Inflammatory macrophage (primary cell): ENCODE measurements at places on chromosomes 7 and 10.

- no peak for DNase-seq
Measured at GRCh38 chr7:148866362-148866761, 17.7 kb downstream of the EZH2 start.

GRCh38 chr10:29617880-29618340 lies 16.9 kb downstream of the SVIL start:
- DNase-seq: no peak

DNA sequence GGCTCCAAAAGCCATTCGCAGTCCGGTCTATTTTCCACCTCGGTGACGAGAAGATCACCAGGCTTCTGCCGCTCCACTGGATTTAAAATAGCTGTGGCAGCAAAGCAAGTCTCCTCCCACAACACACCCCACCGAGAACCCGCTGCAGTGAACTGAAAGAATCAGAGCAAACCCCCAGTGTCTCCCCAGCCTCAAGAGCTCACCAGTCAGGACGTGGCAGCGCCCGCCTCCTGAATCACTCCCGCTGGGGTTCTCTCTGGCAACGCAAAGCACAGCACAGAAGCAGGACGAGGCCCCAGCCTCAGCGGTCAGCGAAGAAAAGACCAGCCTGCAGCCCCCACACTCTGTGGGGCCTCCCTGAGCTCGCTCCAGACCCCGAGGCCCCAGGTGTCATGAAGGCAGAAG lies 126.1 kb upstream of the PPP2R2D start:
- no peak for DNase-seq

DNA sequence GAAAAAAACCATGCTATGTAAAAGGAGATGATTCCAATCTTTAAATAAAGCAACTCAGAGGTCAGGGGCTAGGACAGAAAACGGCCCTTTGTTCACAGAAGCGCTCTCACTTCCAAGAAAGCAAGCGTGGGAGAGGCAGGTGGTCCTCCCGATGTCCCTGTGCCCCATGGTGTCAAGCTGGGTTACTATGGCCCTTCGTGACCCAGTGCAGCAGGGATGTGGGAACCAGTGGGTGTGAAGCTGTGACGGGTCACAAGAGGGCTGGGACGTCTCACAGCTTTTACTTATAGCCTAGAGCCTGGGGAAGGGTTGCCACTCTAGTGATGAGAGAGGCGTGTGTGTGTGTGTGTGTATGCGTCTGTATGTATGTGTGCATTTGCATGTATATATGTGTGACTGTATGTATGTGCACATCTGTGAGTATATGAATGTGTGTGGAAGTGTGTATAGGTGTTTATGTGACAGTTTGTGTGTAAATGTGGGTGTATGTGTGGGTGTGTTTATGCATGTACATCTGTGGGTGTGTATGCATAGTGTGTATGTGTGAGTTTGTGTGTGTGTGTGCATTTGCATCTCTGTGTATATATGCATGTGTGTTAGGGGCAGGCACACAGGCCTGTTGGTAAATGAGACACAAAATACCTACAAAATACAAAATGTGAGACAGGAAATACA lies 25.2 kb downstream of the HTRA1 start:
- DNase-seq: no peak

- DNase-seq: no peak
Measured at GRCh38 chr7:49800031-49800430, 26.6 kb downstream of the VWC2 start.

DNA sequence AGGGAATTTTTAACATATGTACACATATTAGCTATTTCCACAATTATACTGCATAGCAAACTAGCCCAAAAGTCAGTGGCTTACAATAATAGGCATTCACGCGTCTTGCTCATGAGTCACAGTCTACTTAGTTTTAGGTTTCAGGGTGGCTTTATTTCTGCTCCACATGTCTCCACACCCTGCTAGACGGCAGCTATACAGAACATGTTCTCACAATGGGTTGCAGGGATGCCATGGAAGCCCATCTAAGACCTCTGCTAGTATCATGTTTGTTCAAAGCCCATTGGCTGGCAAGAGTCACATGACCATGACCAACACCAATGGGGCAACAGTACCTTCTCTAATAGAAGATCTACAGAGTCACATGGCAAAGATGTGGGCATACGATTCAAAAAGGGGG lies 96.3 kb upstream of the NEBL start:
- no peak for DNase-seq

DNA sequence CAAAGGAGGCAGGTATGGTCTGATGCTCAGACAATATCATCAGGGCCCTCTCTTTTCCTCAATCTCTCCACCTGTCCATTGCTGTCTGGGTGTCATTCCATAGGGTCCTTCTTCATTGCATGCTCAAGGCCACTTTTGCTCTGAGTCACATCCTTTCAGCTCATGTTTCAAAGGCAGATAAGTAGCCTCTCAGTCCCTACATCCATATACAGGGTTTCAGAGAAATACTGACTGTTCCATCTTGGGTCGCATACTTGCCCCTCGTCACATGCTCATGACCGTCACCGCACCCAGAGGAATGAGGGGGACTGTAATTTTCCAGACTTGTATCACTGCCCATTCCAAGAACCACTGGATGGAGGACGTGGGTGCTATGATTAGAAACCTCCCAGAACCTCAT lies 93.4 kb downstream of the FAM107B start:
- DNase-seq: no peak

DNA sequence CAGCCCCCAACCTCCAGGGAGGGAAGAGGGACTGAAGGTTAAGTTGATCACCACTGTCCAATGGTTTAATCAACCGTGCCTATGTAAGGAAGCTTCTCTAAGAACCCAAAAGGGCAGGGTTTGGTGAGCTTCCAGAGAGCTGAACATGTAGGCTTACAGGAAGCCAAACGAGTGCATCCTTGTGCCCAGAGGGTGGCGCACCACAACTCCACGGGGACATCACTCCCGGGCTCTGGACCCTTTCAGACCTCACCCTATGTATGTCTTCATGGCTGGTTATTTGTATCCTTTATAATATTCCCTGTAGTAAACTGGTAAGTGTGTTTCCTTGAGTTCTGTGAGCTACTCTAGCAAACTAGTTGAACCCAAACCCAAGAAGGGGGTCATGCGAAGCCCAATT lies 11.5 kb upstream of the NFKB2 start:
- DNase-seq: no peak

DNA sequence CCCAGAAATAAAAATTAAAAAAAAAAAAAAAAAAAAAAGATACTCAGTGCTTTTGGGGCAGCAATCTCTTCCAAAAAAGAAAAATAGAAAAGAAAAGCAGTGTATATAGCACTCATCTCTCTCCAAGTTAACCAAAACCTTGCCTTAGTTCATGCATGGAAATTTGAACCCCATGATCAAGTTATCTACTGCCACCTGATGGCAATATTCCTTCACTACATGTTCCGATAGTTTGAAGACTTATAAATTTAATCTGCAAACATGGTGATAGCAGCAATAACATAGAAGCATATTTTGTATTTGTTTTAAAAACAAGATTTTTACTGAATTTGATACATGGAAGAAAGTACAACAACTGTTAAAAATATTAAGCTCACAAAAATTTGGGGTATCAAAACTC lies 48.6 kb upstream of the SLIT1 start:
- DNase-seq: peak; percentile 65

- DNase-seq: no peak
Measured at GRCh38 chr10:114276671-114277070, 37.6 kb downstream of the VWA2 start.

GRCh38 chr7:27608776-27609495 lies 53.7 kb downstream of the HIBADH start:
- DNase-seq: no peak

DNA sequence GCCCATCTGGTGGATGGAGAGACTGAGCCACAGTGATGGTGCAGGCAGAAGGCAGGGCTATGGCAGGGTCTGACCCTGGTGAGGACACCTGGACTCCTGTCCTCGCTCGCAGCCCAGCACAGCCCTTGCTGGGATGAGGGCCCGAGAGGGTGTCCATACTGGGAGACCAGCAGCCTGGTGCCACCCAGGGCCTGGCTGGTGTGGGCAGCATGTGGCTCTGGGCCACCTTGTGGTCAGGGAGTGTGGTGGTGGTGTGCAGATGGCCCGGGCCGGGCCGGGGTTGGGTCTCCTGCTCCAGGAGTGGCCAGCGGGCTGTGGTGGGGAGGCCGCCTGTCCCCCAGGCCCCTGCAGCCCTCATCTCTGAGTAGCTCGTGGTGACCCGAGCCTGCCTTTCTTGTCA lies 14.9 kb downstream of the ADCY1 start:
- DNase-seq: no peak

- DNase-seq: no peak
Measured at GRCh38 chr10:97737770-97738265, 890 bp downstream of the ZFYVE27 start.

- no peak for DNase-seq
Measured at GRCh38 chr10:37619336-37619735, 238.1 kb downstream of the ZNF248 start.

DNA sequence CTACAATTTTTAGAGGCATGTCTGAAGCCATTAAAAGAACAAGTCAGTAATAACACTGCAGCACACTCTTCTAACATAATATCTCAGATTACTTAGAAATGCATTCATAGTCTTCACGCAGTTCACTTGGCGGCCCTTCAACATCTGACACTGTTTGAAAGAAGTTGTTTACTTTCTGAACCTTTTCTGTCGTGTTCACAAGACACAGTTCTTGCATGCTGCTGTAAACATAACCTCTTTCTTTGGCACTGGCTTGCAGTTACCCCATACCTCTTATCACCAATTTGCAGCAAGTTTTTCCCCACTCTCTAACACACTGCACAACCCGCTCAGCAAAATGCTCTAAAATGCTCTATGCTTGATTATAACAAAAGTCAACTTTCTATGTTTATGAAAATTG lies 12.0 kb downstream of the PIP4K2A start:
- no peak for DNase-seq

GRCh38 chr7:45174966-45175765 lies 17.6 kb downstream of the RAMP3 start:
- no peak for DNase-seq

GRCh38 chr7:15476531-15476918 lies 85.3 kb downstream of the AGMO start:
- no peak for DNase-seq

DNA sequence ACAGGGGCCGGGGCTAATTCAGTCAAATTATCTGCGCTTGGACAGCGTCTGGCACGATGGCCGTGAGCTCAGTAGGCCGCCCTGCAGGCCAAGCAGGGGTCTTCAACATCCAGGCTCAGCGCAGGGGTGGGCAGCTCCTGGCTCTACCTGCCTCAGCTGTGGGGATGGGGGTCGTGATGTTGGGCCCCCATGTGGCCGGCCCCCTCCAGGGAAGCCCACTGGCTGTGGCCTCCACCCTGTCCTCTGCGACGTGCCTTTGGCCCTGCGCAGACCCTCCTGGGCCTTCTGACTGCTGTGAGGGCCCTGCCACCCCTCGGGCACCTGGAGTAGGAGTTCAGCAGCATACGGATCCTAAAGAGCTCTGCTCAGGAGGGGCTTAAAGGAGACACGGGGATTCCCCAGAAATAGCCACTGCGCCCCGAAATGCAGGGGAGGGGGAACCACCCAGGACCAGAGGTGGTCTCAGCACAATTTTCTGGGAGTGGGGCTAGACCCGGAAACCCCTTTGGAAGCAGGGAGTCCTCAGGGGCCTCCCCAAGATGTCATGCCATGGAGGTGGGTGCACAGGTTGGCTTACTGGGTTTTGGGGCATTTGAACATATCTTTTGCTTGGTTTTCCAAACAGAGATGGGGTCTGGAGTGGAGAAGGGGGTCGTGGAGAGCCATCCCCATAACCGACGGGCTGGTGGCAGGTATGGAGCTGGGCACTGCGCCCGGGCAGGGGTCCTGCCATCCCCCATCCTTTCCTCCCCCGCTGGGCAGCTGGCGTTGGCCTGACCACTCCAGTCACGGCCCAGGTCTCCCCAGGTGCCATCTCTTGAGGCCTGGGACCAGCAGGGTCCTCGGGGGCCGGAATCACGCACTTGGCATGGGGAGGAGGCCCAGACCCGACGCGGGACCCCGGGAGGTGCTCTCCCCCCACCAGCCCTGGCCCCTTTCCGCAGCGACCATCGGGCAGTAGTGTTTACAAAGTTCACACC lies 4.0 kb upstream of the ADAP1 start:
- no peak for DNase-seq

- no peak for DNase-seq
Measured at GRCh38 chr10:21203473-21204107, 306.5 kb upstream of the NEBL start.

- peak; percentile 66 for DNase-seq
Measured at GRCh38 chr7:134327896-134328295, 11.2 kb upstream of the SLC35B4 start.

DNA sequence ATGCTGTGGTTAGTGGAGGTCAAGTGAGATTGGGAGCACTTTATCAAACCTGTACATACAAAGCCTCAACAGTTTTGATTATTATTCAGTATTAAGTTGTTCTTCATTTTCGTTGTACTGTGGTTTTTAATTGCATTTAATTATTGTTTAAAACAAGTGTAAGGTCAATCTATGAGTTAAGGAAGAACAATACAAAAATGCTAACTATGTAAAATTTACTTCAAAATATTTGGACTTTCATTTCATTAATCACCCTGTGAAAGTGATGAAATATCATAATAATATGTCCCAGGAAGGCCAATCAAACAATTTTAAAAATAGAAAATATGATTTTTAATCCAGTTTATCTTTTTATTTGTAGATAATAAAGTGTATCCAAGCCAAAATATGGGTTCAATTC lies 13.6 kb upstream of the NDUFA5 start:
- no peak for DNase-seq

GRCh38 chr7:158358926-158359645 lies 228.5 kb downstream of the PTPRN2 start:
- DNase-seq: no peak

DNA sequence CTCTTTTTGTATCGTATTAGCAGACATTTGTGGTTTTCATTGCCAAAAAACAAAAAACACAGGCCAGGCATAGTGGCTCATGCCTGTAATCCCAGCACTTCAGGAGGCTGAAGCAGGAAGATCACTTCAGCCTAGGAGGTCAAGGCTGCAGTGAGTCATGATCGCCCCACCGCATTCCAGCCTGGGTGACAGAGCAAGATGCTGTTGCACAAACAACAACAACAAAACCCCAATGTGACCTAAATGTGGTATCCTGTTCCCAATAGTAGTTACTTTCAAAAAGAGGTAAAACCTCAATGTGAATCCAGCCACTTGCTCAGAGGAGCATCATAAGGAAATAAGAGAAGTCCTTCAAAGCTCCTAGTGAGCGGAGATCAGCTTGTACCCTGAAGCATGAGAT lies 45.8 kb upstream of the SKAP2 start:
- peak; percentile 66 for DNase-seq

GRCh38 chr10:123278445-123278844 lies 124.2 kb downstream of the BUB3 start:
- no peak for DNase-seq

GRCh38 chr7:50584793-50585408 lies 19.7 kb upstream of the DDC start:
- DNase-seq: no peak

GRCh38 chr7:131482800-131483199 lies 73.6 kb downstream of the PODXL start:
- no peak for DNase-seq

GRCh38 chr10:113063043-113063967 lies 113.3 kb downstream of the TCF7L2 start:
- DNase-seq: peak; percentile 50

- DNase-seq: no peak
Measured at GRCh38 chr7:50202052-50202555, 102.4 kb upstream of the IKZF1 start.

GRCh38 chr10:35215107-35215506 lies 88.5 kb downstream of the CREM start:
- no peak for DNase-seq

- DNase-seq: no peak
Measured at GRCh38 chr10:132135053-132135872, 51.5 kb upstream of the DPYSL4 start.

GRCh38 chr10:44010873-44011602 lies 362.4 kb upstream of the ZNF32 start:
- no peak for DNase-seq
